Sigmoid colon (tissue), 7 donors: ENCODE measurements at places on chromosomes 5 and 9.

GRCh38 chr5:68722357-68722756 is 371.5 kb upstream of the SLC30A5 start:
- no peak for DNase-seq
- H3K27ac ChIP-seq, result no peak overlapping the region
- H3K4me1 ChIP-seq, result no peaks in the 10 kb centered on the region
- H3K36me3 ChIP-seq, result no peaks in the 10 kb centered on the region
- no peaks in the 10 kb centered on the region for H3K27me3 ChIP-seq
- H3K4me3 ChIP-seq, result no peak overlapping the region

- DNase-seq, result peak; percentile 59
- H3K27me3 ChIP-seq, result no peaks in the 10 kb centered on the region
- H3K4me1 ChIP-seq, result peaks cover 10% of the 10 kb centered on the region
- H3K27ac ChIP-seq, result no peak overlapping the region
- no peaks in the 10 kb centered on the region for H3K36me3 ChIP-seq
- H3K4me3 ChIP-seq, result no peak overlapping the region
Observed at GRCh38 chr5:172508471-172509404, 54.4 kb upstream of the SH3PXD2B start.

DNA sequence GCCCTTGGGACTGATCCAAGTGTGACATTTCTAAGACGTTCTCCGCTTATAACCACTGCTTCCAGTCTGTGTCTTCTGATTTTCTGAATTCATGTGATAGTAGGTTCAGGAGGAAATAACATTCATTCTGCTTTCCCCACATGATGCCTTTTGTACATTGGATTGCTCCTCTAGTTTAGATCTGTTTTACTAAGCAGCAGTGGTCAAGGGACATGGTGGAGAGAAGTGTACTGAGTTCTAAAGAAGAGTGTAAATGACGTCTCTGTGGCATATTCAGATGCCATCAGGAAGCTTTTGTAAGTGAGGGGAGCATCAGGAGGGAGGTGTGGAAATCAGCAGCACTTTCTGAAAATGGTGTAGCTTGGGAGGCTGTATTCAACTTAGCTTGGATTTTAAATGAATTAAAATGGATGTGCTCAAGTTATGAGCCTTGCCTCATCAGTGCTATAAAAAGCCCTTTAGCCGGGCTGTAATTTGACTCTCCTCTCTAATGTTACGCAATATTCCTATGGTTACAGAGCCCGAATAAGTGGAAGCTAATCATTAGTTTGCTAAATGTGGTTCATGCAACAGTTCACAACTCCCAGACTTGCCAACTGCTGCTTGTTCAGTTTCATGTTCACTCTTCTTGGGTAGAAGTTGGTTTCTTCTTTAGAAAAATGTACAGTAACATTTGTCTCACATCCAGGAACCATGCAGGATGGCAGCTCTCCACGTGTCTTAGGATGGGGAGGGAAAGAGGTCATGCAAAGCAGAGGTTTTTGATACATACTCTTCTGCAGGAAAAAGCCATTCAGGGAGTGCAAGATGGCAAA is 281.3 kb downstream of the ARHGAP26 start:
- peak overlapping the region; percentile 53 for H3K27ac ChIP-seq
- peaks cover 16% of the 10 kb centered on the region for H3K4me1 ChIP-seq
- DNase-seq, result no peak
- no peak overlapping the region for H3K4me3 ChIP-seq

DNA sequence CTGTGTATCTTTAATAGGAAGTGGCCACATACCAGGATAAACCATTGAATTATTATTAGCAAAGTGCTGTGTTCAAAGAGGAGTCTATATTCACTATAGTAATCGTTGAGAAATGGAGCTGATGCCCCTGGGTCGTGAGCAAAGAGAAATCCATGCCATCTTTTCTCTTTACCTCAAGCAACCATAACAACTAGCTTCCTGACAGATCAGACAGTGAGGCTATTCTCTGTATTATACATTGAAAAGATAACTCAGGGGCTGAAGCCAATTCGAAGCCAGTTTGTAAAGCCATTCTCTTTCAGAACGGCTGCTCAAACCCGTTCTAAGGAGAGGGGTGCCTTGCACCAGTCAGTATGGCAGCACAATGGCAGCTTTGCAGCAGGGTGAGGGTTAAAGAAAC is 680.6 kb downstream of the SEMA5A start:
- no peak for DNase-seq
- H3K4me1 ChIP-seq, result no peaks in the 10 kb centered on the region
- no peak overlapping the region for H3K27ac ChIP-seq
- H3K27me3 ChIP-seq, result no peaks in the 10 kb centered on the region
- no peak overlapping the region for H3K4me3 ChIP-seq

DNA sequence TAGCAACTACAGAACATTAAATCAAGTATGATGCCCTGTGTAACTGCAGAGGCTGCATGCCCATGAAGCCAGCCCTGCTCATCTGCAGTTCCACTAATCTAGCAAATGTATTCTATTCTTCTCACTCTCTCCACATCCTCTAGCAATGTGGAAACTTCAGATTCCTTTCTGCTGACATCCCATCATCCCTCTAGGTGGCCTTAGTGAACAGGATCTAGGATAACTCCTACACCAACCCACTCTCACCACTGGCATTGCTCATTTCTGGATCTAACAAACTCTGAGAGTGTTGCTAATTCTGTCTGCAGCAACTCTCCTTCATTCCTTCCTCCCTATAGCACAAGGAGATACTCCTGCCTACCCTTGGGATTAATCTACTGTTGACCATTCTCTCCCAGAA is 80.8 kb downstream of the FAM81B start:
- no peaks in the 10 kb centered on the region for H3K4me1 ChIP-seq
- peaks cover 55% of the 10 kb centered on the region for H3K36me3 ChIP-seq
- H3K27me3 ChIP-seq, result no peaks in the 10 kb centered on the region
- no peak overlapping the region for H3K4me3 ChIP-seq
- no peak overlapping the region for H3K27ac ChIP-seq
- no peak for DNase-seq

- peaks cover 4% of the 10 kb centered on the region for H3K4me1 ChIP-seq
- H3K27ac ChIP-seq, result no peak overlapping the region
- H3K4me3 ChIP-seq, result no peak overlapping the region
- no peak for DNase-seq
- no peaks in the 10 kb centered on the region for H3K27me3 ChIP-seq
Observed at GRCh38 chr5:81161012-81161601, 72.0 kb upstream of the CKMT2 start.

- H3K4me3 ChIP-seq, result no peak overlapping the region
- no peak overlapping the region for H3K27ac ChIP-seq
- no peak for DNase-seq
- no peaks in the 10 kb centered on the region for H3K27me3 ChIP-seq
- H3K36me3 ChIP-seq, result no peaks in the 10 kb centered on the region
Observed at GRCh38 chr5:89072842-89073672, 190.1 kb upstream of the MEF2C start.

DNA sequence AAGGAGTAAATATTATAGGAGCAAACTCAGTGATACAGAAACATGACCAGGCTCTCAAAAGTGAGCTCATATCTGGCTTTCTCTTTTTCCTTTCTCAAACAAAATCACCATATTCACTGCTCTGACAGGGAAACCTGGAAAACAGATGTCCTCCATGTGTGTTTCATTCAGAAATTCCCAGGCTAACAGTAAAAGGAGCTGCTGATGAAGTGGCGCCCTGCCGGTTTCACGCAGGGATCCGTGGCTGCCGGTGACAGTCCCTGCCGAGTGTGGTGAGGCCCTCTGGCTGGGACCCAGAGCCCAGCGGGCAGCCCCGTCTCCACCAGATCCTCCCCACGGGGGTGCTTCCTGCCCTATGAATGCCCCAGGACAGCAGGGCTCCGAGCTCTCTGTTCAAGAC is 208.1 kb downstream of the GNA14 start:
- H3K36me3 ChIP-seq, result no peaks in the 10 kb centered on the region
- H3K4me1 ChIP-seq, result no peaks in the 10 kb centered on the region

DNA sequence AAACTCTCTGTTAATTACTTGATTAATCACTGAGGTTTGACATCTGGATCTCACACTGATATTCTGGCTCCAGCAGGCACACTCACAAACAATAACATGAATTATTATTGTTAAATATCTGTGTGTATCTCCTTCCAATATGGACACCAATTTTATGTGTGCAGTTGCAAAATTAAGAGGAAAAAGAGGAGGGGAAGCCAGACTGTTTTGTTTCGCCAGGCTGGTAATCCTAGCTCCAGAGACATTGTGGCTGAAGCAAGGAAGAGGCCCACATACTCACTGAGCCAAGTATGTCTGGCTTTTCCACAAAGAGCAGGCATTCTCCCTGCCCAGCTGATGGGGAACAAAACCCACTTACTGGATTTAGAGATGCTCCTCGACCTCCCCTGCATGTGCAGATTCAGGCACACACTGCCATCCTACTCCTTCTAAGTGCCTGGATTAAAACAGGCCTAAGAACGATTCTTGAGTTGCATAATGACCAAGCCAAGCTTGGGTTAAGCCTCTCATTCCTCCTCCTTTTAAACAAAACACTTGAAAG is 181.9 kb downstream of the ESM1 start:
- no peak overlapping the region for H3K4me3 ChIP-seq
- no peak for DNase-seq
- no peaks in the 10 kb centered on the region for H3K27me3 ChIP-seq

GRCh38 chr5:152855441-152855840 is 450.4 kb upstream of the NMUR2 start:
- DNase-seq, result no peak
- no peak overlapping the region for H3K4me3 ChIP-seq
- H3K4me1 ChIP-seq, result no peaks in the 10 kb centered on the region

GRCh38 chr9:22173908-22174307 is 164.8 kb upstream of the CDKN2B start:
- no peaks in the 10 kb centered on the region for H3K36me3 ChIP-seq
- H3K27ac ChIP-seq, result no peak overlapping the region
- no peaks in the 10 kb centered on the region for H3K27me3 ChIP-seq
- no peak overlapping the region for H3K4me3 ChIP-seq
- no peaks in the 10 kb centered on the region for H3K4me1 ChIP-seq

GRCh38 chr9:126699401-126699881 is 85.7 kb downstream of the LMX1B start:
- H3K27me3 ChIP-seq, result peaks cover 5% of the 10 kb centered on the region
- no peaks in the 10 kb centered on the region for H3K36me3 ChIP-seq
- H3K4me1 ChIP-seq, result peaks cover 3% of the 10 kb centered on the region
- H3K27ac ChIP-seq, result no peak overlapping the region
- peak; percentile 52 for DNase-seq

DNA sequence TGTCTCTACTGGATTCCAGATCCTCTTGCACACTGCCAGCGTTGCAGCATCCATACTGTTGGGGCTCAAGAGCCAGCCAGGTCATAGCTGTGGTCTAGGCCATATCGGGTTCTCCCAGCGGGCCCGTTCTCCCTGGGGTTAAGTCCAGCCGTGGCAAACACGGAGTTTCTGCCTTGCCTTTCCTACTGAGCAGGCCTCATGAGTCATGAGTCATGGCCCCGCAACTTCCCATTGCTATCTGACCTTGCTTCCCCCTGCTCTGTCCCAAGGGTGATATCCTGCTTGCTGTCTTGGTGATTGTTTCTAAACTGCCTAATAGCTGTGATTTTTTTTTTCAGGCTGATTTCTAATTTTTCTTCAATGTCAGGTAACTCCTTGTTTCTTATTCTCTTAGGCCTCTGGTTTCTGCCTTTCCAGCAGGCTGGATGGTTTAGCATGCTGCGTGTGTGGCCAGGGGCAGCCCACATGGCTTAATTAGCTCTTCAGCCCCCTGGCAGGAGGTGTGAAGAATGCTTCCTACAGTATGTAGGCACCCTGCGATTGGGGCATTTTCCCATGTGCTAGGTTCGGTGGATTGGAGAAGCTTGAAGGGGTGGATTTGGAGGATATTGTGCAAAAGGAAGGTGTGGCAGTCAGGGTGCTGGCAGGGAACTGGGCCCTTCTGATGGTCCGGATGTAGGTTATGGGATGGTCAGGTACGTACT is 18.7 kb downstream of the DAPK1 start:
- H3K4me3 ChIP-seq, result no peak overlapping the region
- peak overlapping the region; percentile 62 for H3K27ac ChIP-seq
- peaks cover 86% of the 10 kb centered on the region for H3K4me1 ChIP-seq
- no peaks in the 10 kb centered on the region for H3K27me3 ChIP-seq

DNA sequence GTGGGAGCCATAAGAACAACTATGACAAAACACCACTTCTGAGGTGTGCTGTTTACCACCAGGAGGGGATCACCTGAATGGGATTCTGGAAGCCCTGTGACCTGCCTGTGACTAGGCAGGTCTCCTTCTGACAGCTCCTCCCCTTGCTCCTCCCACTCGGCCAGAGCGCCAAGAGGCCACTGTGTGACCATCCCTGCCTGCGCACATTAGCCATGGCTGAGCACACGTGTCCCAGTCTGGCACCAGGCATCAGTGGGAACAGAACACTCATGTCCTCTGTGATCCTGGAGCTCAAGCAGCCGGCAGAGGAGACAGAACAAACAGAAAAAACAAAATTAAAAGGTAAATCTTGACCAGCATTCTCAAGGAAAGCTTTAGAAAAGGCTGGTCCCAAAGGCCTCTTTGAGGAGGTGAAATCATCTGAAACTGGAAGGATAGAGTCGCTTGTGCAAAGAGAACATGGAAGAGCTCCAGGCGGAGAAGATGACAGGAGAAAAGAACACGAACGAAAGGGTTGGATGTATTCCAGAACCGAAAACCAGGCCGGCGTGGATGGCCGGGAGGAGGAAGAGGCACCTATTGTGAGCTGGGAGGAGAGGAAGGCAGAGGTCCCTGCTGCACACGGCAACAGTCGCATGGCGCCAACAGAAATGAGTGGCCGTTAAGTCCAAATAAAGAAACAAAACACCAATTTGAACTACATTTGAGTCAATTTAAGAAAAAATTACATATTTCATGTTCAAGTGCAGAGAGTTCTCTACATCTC is 5.1 kb downstream of the MED10 start:
- no peak overlapping the region for H3K4me3 ChIP-seq
- no peak for DNase-seq
- H3K27ac ChIP-seq, result no peak overlapping the region
- H3K36me3 ChIP-seq, result peaks cover 29% of the 10 kb centered on the region

GRCh38 chr5:72523960-72524582 is 16.9 kb upstream of the ZNF366 start:
- no peak overlapping the region for H3K27ac ChIP-seq
- H3K4me1 ChIP-seq, result no peaks in the 10 kb centered on the region
- no peak for DNase-seq
- H3K27me3 ChIP-seq, result no peaks in the 10 kb centered on the region
- no peak overlapping the region for H3K4me3 ChIP-seq
- H3K36me3 ChIP-seq, result no peaks in the 10 kb centered on the region

- peaks cover 81% of the 10 kb centered on the region for H3K4me1 ChIP-seq
- H3K27me3 ChIP-seq, result no peaks in the 10 kb centered on the region
- no peak for DNase-seq
- H3K27ac ChIP-seq, result no peak overlapping the region
Observed at GRCh38 chr9:99118782-99119466, 14.0 kb downstream of the TGFBR1 start.

DNA sequence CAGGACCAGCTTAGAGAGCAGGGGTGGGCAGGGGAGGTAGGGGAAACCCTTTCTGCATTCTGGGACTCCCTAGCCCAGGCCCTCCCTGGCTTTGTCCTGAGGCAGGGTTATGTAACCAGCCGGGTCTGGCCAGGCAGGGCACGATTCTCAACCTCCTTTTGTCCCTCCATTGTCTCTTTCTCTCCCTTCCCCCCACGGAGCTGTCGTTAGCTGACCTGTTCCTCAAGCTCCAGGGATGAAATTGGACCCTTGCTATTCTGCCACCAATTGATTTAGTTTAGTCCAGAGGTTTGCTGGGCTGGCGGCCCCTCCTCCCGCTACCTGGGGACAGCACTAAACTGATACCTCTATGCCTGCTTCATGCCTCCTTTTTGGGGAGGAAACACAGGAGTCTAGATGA is 9.4 kb upstream of the NDST1 start:
- no peaks in the 10 kb centered on the region for H3K27me3 ChIP-seq
- H3K36me3 ChIP-seq, result no peaks in the 10 kb centered on the region
- H3K4me3 ChIP-seq, result no peak overlapping the region
- H3K4me1 ChIP-seq, result peaks cover 80% of the 10 kb centered on the region
- H3K27ac ChIP-seq, result peak overlapping the region; percentile 77
